CD4-positive, alpha-beta T cell (primary cell): ENCODE measurements at places on chromosomes 11 and 22.
A peak's percentile ranks its signal among the peaks of the same experiment; 100 is the strongest.

DNA sequence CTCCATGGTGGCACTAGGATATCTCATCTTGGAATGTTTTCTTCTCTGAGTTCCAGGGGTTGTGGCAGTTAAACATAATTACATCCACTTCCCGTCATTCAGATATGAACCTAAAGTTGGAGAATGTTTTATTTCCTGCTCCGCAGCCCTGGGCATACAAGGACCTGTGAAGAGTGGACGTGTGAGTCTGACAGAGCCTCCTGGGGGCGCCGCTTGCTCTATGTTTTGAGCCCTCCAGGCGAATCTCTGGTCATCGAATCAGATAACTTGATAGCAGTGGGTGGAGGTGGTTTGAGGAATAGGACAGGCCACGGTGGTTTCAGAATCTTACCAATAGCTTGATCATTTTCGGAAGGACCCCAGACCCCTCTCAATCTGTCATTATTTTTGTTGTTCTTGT lies 174.2 kb downstream of the NTM start:
- no peak for DNase-seq

DNA sequence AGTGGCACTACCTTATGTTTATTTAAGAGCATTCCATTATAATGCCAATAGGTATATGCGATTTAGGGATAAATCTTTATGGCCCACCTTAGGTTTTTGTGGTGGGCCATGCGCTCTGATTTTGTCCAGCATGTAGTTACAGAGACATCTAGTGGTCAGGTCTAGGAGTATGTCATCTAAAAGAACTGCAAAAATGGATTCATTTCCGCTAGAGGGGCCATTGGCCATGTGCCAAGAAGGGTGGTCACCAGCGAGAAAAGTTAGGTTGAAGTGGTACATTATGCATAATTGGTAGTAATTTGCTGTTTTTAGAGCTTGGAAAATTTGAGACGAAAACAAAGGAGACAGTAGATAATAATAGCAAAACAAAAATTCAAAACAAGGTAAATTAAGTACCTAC lies 27.7 kb downstream of the LRRC4C start:
- DNase-seq: no peak

- DNase-seq: no peak
Measured at GRCh38 chr11:25992294-25992693, 339.6 kb upstream of the ANO3 start.

- no peak for DNase-seq
Measured at GRCh38 chr11:118961189-118961588, 5.1 kb downstream of the UPK2 start.

DNA sequence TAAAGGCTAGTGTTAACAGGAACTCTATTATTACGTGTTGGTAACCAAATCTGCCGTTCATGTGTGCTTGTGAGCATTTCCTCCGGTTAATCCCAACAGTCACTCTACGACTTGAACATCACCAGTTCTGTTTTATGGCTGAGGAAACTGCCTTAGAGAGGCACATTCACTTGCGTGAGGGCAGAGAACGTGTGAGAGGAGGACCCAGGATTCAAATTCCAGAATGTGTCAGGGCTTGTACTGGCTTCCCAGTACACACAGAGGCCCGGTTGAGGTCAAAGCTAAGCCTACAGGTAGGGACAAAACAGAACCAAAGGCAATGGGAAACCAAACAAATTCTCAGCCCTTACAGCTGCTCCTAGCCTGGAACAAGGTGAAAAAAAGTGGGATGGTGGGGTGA lies 66.9 kb upstream of the TENM4 start:
- DNase-seq: no peak

DNA sequence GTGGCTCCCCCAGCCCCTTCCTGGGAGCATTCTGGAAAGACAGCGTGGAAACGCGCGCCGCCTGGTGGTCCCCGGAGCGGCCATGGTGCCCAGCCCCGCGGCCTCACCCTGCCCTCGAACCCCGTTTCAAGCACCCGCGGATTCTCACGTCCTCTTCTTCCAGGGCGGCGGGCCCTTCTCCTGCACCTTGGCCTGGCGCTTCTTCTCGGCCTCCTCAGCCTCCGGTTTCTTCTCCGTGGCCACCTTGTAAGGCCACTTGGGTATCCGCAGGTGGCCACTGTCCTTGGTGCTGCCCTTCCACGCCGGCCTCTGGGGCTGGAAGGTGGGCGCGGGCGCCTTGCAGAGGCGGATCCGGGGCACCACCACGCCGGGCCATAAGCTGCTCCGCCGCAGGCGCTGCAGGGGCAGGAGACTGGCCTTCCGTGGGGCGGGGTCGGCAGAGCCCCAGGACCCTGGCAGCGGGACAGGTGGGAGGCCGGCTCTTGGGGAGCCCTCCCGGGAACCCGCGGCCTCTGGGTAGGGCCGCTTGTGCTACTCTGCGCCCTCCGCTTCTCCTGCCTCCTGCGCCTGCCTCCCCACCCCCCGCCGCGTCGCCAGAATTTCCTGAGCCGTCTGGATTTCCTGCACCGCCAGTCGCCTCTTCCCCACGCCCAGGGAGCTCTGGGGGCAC lies 83.4 kb downstream of the TRIM51G start:
- DNase-seq: no peak

GRCh38 chr11:107707807-107708206 lies 4.0 kb downstream of the SLN start:
- DNase-seq: no peak

GRCh38 chr11:5223686-5224085 lies 3.2 kb downstream of the HBB start:
- no peak for DNase-seq

GRCh38 chr22:25200967-25201366 lies 1.3 kb downstream of the CRYBB3 start:
- DNase-seq: no peak

DNA sequence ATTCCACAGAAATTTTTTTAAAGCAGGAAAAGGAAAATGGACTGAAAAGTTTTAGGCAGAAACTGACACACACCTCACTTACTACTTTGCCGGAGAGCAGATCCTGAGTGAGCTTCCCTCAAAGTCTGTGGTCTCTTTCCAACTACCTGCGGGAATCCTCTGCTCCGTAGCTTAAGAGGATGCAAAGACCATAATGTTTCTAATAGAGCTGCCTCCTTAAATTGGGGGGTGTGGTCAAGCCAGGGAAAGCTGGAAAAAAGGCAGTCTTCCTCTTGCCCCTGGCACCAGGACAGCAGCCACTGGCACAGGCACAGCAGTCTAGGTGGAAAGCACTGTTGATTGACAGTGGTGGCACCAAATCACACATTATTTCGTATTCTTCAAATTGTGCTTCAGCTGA lies at the start of gene ETS1:
Gene ETS1, minus strand, starts transcription at position 144 of the 400 bp plus-strand sequence. CDS start 14,428 bp downstream, outside the sequence.
- DNase-seq: no peak

DNA sequence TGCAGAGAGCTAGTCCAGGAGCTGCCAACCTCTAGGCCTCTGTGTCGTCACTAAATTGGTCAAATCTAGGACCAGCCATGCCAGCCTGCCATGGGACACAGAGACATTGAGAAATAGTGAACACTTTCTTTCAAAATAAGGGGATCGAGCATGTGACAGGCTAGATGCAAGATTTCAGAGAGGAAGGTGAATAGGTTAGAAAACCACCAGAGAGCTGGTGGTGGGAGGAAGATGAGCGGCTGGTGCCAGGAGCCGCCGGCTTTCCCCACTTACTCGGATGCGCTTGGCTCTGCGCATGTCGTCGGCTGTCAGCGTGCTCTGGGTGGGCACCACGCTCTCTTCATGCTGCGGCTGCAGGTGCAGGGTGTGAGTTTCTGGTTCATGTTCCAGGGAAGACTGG lies 35.4 kb upstream of the NFRKB start:
- DNase-seq: no peak

- no peak for DNase-seq
Measured at GRCh38 chr22:22925146-22925804, 37.7 kb downstream of the IGLL5 start.

- no peak for DNase-seq
Measured at GRCh38 chr11:118749429-118749828, 41.5 kb downstream of the DDX6 start.

- DNase-seq: no peak
Measured at GRCh38 chr22:24359452-24360120, 67.8 kb upstream of the ADORA2A start.

DNA sequence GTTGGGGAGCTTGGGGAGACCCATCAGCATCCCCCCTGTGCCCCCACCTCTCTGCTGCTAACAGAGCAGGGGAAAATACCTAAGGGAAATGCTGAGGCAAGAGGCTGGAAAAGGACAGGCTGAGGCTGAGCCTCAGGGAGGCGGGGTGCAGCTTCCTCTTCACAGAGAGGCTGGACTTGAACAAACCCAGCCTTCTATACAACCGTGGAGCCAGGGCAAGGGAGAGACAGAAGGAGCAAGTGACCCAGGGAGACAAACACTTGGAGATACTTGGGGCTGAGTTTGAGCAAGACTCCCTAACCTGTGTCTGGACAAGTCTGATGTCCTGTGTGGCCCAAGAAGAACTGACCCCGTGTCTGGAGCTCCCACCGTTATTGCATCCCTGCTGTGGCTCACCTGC lies at the start of gene SLCO2B1:
Gene SLCO2B1, plus strand, starts transcription at position 229 of the 400 bp plus-strand sequence. CDS start 275 bp downstream, outside the sequence.
- no peak for DNase-seq

GRCh38 chr22:35984183-35985175 lies 44.1 kb downstream of the RBFOX2 start:
- DNase-seq: no peak

DNA sequence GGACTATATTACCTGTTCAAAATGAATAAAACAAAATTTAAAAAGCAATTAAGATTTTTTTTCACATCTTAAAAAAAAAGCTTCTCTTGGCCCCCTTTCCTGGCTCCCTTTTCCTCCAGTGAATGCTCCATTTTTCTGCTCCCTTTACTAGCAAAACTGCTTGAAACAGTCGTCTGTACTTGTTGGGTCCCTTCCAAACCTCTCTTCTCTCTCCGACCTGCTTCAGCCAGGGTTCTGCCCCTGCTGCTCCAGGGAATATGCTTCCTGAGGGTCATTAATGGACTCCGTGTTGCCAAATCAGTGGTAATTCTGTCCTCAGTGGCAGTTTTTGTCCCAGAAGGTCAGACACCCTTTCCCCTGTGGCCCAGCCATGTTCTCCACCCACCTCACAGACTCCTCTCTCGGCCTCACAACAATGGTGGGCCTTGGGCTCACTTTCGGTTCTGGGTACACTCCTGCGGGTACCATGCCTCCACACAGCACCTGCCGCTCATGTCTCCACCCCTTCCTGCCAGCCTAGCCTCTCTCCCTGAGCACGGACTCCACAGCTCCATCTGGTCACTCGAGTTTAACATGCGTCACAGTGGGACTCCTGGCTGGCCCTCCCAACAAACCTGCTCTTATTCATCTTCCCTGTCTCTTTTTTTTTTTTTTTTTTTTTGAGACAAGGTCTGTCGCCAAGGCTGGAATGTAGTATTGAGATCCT lies 7.8 kb upstream of the POLR3H start:
- no peak for DNase-seq

- DNase-seq: no peak
Measured at GRCh38 chr11:40160418-40160817, 1299.0 kb downstream of the LRRC4C start.

GRCh38 chr11:44345781-44346180 lies 35.8 kb upstream of the ALX4 start:
- DNase-seq: no peak

DNA sequence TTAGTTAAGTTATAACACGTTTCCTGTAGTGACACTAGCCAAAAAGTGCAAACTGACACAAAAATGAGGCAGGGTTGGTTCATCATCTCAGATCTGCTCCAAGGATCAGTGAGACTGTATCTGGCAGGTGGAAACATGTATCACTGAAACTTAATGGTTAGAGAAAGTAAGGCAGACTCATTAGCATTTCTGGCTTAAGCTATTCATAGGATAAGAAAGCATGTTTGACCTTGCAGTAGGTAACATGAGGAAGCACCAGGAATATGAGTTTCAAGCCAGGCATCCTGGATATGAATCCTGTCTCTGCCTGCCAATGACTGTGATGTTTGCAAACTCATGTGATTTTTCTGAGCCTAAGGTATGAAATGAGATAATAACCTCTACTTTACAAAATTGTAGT lies 732.1 kb downstream of the NELL1 start:
- DNase-seq: no peak

DNA sequence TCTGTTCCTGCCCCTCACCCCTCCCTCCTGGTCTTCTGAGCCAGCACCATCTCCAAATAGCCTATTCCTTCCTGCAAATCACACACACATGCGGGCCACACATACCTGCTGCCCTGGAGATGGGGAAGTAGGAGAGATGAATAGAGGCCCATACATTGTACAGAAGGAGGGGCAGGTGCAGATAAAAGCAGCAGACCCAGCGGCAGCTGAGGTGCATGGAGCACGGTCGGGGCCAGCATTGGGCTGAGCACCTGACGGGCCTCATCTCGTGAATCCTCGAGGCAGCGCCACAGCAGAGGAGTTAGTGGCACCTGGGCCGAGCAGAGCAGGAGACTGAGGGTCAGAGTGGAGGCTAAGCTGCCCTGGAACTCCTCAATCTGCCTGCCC lies 941.8 kb downstream of the BRD1 start:
- DNase-seq: no peak

DNA sequence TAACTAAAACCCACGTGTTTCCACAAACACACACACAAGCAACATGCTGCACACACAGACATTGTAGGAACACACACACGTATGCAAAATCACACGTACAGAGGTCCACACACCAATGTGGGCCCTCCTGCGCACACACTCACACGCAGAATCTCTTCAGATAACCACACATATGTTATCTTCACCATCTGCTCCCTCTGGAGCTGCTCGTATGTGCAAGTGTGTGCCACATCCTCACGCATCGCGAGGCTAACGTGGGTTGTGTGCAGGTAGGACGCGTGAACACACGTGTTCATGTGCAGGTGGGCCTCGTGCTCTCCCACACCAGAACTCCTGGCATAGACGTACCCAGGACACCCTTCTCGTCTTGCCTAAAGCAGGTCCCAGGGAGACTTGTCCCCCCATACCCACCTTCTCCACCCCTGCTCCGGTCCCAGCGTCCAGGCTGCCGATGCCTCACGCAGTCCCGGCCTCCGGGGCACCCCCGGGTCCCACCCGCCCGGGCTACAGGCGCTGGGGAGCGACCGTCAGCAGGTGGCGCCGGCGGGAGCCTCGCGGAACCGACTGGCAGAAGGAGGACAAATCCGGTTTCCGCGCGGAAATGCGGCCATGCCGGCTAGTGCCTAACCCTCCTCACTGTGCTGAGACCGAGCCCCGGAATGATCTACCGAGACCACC lies 10.3 kb upstream of the IGSF9B start:
- DNase-seq: peak; percentile 50

DNA sequence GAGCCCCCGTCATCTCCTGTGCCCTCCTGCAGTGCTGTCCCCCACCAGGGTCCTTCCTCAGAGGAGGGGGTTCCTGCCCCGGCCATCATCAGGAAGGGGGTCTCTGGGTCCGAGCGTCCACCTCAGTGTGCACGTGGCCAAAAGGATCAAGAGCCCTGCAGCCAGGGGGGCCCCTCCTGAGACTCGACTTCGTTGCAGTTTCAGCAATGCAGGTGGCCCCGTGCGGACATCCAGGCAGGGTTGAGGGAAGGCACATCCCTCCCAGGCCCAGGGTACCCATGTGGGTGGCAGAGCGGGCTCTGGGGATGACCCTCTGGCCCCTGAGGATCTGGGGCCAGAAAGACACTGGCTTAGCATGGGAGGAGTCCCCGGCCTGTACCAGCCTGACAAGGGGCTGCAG lies 41.3 kb downstream of the LRP5 start:
- DNase-seq: no peak

- no peak for DNase-seq
Measured at GRCh38 chr11:60377401-60378136, 763 bp upstream of the MS4A7 start.
